ENCODE measurements at places on chromosomes 5 and 9.

- no peak for DNase-seq
Observed at GRCh38 chr5:116510517-116510916, 64.1 kb downstream of the SEMA6A start.

GRCh38 chr5:36682499-36682898, 76.1 kb downstream of the SLC1A3 start:
- no peak for DNase-seq

- DNase-seq: peak; percentile 13
Observed at GRCh38 chr5:180390441-180391190, 37.5 kb upstream of the GFPT2 start.

DNA sequence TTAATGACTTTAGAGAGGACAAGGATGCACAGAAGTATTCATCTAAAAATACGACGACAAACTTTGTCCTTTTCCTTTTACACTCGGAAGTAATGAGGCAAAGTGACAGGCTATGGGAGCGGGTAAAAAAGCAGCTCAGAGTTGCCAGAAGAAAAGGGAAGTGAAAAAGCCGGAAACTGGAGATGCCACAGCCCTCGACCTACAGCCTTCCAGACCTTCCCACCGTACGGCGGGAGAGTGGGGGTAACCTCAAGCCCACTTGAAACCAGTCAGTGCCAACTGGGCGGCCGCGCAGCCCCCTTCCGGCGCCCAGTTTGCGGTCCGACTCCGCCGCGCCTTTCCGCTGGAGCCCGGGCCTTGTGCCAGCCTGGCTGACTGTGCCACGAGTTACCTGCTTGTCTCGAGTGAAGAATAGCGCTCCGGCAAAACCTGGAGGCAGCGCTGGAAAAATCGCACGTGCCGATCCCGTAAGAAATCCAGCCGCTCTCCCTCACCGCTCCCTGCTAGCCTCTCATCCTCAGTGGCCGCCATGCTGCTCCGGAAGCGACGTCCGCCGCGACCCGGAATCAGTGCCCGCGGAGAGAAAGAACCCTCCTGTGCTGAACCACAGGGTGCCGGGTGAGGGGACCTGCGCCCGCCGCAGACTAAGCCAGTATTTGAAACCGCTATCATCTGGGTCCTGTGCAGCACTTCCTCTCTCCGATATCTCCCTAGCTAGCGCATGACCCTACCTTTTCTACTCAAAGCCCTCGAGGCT, at the start of gene PGGT1B:
TSS of gene PGGT1B (minus strand) at position 557 of the 757 bp plus-strand sequence. CDS start at position 531, 26 bp downstream.
- DNase-seq: peak; percentile 68

- DNase-seq: no peak
Observed at GRCh38 chr9:96667363-96667728, 12.2 kb upstream of the PRXL2C start.

DNA sequence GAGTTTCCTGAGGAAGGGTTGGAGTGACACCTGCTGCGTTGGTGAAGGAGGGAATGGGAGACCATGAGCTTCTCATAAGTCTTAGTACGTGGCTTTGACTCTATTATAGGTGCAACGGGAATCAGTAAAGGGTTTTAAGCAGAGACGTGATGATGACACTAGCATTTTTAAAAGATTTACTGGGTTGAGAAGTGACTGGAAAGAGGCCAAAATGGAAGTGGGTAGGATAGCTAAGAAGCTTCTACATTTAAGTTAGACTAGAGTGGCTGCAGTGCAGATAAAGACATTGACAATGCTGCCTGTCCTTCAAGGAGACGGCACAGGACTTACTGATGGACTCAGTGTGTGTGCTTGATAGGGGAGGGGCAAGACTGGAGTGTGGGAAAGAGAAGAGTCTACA, 6.2 kb downstream of the GAPT start:
- DNase-seq: no peak

GRCh38 chr5:181173420-181174342, 26.3 kb downstream of the OR2V2 start:
- no peak for DNase-seq

DNA sequence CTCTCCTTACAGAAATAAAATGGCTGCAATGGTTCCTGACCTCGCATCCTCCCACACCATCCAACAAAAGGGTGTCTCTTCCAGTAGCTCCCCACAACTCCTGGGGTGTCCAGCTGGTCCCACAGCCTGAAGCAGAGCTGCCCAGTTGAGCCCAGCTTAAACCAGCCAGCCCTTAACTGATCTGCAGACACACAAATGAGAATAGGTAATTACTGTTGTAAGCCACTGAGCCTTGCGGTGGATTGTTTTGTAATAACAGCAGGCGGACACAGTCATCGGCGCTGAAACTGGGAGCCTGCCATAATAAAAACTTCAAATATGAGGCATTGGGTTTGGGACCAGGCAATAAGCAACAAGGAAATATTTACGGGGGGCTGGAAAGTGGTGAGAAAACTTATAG, 10.4 kb upstream of the ZBTB43 start:
- no peak for DNase-seq

DNA sequence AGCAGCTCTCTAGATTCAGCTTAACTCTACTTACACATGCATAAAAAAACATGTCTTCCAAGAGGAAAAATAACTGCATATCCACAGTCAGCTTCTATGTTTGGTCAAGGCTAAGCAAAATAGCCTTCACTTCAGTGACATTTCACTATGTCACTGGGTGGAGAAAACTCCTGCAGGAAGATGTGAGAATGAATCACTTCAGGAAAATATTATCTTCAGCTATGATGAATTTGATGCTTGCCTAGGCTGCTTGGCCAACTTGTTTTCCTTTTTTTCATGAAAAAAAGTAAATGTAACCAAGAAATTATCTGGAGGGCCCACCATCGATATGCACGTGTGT, 143.0 kb upstream of the ZNF608 start:
- no peak for DNase-seq

All from erythroblast (primary cell).